A549 treated with AZD2906 at 1 μM for 4 hours (cell line): ENCODE measurements at places on chromosomes 2 and 18. TPM values are rescaled to one million over a fixed set of nuclear protein-coding genes. Genes with fewer than 3 reads are reported as not detected.

The ARHGEF4 gene
- 10.2 to 11.8 TPM (median 11.0 TPM) in 5 replicates for total RNA-seq

The PAX8 gene
- 0.51 to 0.98 TPM (median 0.76 TPM) in 5 replicates for total RNA-seq

The VAMP8 gene
- total RNA-seq, result 14.8 to 19.3 TPM (median 16.2 TPM) in 5 replicates

The ACVR2A gene
- total RNA-seq, result 2.9 to 4.2 TPM (median 3.2 TPM) in 5 replicates

The C2orf72 gene
- total RNA-seq, result 4.9 to 7.5 TPM (median 6.9 TPM) in 5 replicates

The HNRNPA3 gene
- 333 to 366 TPM (median 351 TPM) in 5 replicates for total RNA-seq

The MYOM1 gene
- total RNA-seq, result 0.10 to 0.32 TPM (median 0.13 TPM) in 5 replicates

The CCDC102B gene
- 0.22 to 0.39 TPM (median 0.29 TPM) in 5 replicates for total RNA-seq

The FSHR gene
- total RNA-seq, result not detected in 5 replicates

The MRO gene
- total RNA-seq, result 0.08 to 0.36 TPM (median 0.26 TPM) in 5 replicates

The IKZF2 gene
- 0.14 to 0.33 TPM (median 0.29 TPM) in 5 replicates for total RNA-seq

The EIF2AK2 gene
- total RNA-seq, result 16.2 to 31.7 TPM (median 20.8 TPM) in 5 replicates

The BIRC6 gene
- 26.4 to 38.0 TPM (median 28.1 TPM) in 5 replicates for total RNA-seq

The GPR75 gene
- total RNA-seq, result 1.2 to 2.0 TPM (median 1.6 TPM) in 5 replicates

The RFTN2 gene
- 0.06 to 0.13 TPM in 2 of 5 replicates, not detected in the others for total RNA-seq

The SIX2 gene
- total RNA-seq, result 1.5 to 2.8 TPM (median 2.2 TPM) in 5 replicates

The PDE11A gene
- total RNA-seq, result 0.24 to 0.50 TPM (median 0.38 TPM) in 5 replicates

The APCDD1 gene
- total RNA-seq, result 0.02 to 0.17 TPM (median 0.07 TPM) in 4 of 5 replicates, not detected in the other

The GCG gene
- 0.05 TPM in 1 of 5 replicates, not detected in the others for total RNA-seq

The ACMSD gene
- total RNA-seq, result not detected in 5 replicates

The QPCT gene
- total RNA-seq, result 20.8 to 25.2 TPM (median 23.4 TPM) in 5 replicates

The ABCG5 gene
- not detected in 5 replicates for total RNA-seq

The MYL1 gene
- not detected in 5 replicates for total RNA-seq

The MAP2 gene
- 0.93 to 1.8 TPM (median 1.1 TPM) in 5 replicates for total RNA-seq

The DNAJC5G gene
- total RNA-seq, result not detected in 5 replicates

The TUBA3E gene
- total RNA-seq, result 5.2 to 8.8 TPM (median 6.9 TPM) in 5 replicates

The SLC35G4 gene
- not detected in 5 replicates for total RNA-seq

The GALR1 gene
- total RNA-seq, result not detected in 5 replicates

The EPG5 gene
- total RNA-seq, result 3.7 to 4.5 TPM (median 3.9 TPM) in 5 replicates

The IL37 gene
- not detected in 5 replicates for total RNA-seq

The FOXD4L1 gene
- total RNA-seq, result 0.20 to 0.57 TPM (median 0.35 TPM) in 5 replicates

The GPR45 gene
- 0.06 TPM in 1 of 5 replicates, not detected in the others for total RNA-seq

The SERPINB11 gene
- total RNA-seq, result 0.03 to 0.16 TPM in 2 of 5 replicates, not detected in the others

The OR6B2 gene
- not detected in 5 replicates for total RNA-seq

The CHST10 gene
- 12.9 to 15.1 TPM (median 13.9 TPM) in 5 replicates for total RNA-seq

The NLRC4 gene
- total RNA-seq, result 0.03 to 0.11 TPM (median 0.05 TPM) in 5 replicates

The SERPINB10 gene
- total RNA-seq, result not detected in 5 replicates

The IL36B gene
- 0.11 to 0.14 TPM in 2 of 5 replicates, not detected in the others for total RNA-seq

The PARD6G gene
- 1.4 to 3.5 TPM (median 3.4 TPM) in 5 replicates for total RNA-seq

The NPPC gene
- 0.24 to 0.70 TPM (median 0.34 TPM) in 4 of 5 replicates, not detected in the other for total RNA-seq

The GPAT2 gene
- total RNA-seq, result 0.02 TPM in 1 of 5 replicates, not detected in the others

The CNOT11 gene
- 36.2 to 48.7 TPM (median 38.9 TPM) in 5 replicates for total RNA-seq

The NGEF gene
- total RNA-seq, result 13.0 to 16.8 TPM (median 15.5 TPM) in 5 replicates

The ADAM23 gene
- 8.4 to 10.3 TPM (median 9.1 TPM) in 5 replicates for total RNA-seq

The GTF2A1L gene
- not detected in 5 replicates for total RNA-seq

The STPG4 gene
- total RNA-seq, result 0.03 to 0.07 TPM in 2 of 5 replicates, not detected in the others

The MAL gene
- total RNA-seq, result 0.14 to 0.34 TPM (median 0.25 TPM) in 5 replicates

The ALPI gene
- 0.05 TPM in 1 of 5 replicates, not detected in the others for total RNA-seq
